NCI-H524 treated with DMSO at 0.1 percent for 48 hours (cell line): ENCODE measurements at places on chromosomes 6 and 20.

DNA sequence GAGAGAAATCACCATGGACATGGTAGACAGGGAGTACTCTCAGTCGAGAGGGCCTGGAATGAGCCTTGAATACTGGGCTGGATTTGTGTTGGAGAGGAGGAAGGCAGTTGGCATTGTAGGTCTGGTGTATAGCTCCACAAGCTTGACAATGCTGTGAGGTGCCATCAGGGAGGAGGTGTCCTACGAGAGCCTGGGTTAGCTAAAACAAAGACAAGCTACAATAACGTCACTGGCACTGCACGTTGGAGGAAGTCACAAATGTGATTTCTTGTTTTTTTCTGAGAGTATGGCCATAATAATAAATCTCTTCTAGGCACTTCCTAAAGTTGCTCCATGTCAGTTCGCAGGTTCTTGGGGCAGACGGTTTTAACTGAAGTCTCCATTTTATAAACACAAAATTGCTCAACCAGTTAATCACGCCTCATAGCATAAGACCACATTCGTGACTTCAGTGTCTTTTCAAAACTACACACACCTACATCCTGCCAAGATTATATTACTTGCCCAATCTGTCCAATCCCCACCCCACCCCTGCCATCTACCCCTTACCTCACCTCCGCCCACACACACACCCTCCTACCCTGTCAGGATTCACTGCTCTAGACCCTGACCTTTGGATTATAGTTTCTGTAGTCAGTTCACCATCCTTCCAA lies 4.4 kb upstream of the HLA-DMB start:
- DNase-seq: no peak

DNA sequence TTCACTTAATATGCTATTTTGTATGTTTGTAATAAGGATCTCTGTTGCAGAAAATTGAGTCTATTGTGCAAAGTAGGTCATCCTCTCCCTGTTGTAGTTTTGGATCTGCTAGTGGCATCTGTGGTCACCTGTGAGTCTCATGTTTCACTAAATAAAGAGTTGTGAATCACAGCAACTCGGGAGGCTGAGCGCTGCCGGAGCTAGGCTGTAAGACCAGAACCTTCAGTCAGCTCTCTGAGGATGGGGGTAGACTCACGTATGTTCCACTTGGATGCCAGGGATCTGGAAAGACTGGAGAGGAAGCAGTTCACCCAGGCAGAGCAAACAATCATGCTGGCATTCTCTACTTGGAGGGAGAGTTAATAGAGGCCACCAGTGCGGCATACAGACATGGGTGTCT lies 187.3 kb upstream of the FOXA2 start:
- no peak for DNase-seq

DNA sequence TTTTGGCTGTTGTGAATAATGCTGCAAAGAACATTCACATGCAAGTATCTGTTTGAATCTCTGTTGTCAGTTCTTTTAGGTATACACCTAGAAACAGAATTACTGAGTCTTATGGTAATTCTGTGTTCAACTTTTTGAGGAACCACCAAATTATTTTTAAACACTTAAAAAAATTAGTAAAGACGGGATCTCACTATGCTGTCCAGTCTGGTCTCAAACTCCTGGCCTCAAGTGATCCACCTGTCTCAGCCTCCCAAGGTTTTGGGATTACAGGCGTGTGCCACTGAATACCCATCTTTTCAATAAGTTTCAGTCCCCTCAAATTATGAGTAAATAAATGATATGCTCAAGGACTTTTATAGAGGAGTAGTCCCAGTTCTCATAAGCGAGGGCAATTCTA lies 17.5 kb downstream of the SPATS1 start:
- no peak for DNase-seq

GRCh38 chr6:56289721-56290120 lies 42.3 kb upstream of the COL21A1 start:
- DNase-seq: no peak

DNA sequence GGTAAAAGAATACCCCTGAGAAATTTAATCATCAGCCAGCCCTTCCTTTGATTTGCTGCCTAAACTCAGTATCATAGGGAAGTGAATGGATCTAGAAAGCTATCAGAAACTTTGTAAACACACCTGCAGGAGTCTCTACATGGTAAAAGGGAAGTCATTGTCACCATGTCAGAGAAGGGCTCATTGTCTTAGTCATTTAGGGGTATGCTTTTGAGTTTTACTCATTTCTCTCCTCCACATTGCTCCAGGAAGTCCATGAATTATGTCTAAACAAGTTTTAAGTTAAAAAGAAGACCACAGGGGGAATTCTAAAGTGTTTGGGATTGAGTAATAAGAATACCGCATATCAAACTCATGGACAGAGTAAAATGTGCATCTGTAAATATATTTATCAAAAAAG lies 2.5 kb downstream of the SLC17A1 start:
- DNase-seq: no peak

GRCh38 chr20:19851861-19852260 lies 93.8 kb downstream of the RIN2 start:
- DNase-seq: no peak
